ENCODE measurements at places on chromosomes 2 and 18.

DNA sequence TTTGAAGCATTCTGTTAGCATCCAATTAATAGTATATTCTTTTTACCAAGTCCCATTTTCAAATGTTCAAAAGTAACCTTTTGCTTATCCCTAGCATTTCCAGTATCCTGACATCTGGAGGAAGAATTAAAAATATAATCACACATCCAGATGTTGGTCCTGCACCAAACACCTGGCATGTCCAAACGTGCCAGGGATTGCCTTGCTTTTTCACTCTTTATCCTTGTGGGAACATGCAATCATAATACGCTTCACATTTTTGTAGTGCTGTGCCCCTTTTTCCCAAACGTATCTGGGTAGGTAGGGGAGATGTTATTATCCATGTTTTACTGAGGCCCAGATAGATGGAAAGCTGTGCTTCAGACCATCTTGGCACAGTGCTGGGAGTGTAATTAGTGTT, 133.0 kb downstream of the TPGS2 start:
- DNase-seq: no peak

GRCh38 chr2:3637311-3637675, 20.7 kb upstream of the ALLC start:
- no peak for DNase-seq

DNA sequence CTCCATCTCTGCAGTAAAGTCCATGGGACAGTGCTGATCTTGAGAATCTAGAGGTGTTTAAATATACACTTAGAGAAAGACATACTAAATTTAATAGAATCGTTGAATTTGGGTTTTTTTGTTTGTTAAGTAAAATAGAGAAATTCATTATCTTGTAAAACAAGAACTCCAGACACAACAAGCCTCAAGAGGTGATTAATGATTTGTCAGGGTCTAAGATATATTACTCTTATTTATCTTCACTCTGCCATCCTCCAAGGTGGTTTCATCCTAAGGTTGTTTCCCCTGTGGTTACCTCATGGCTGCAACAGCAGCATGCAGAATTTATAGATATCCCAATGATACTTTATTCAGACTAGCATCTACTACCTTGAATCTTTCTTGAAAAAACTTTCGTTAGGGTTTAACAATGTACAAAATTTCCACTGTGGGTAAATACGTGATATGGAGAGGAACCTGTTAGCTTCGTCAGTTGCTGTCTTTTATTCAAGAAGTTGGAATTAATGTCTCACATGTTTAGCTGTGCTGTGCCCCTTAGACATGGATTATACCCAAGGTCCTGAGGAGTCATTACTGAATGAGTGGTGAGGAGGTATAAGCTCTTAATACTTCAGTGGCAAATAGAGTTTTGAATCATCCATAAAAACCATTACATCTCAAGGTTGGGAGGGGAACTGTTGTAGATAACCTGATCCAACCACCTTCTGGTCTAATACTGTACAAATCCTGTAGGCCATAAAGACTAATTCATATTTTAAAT, 128.0 kb downstream of the GPD2 start:
- no peak for DNase-seq

- DNase-seq: no peak
Observed at GRCh38 chr18:22207021-22207758, 37.8 kb downstream of the GATA6 start.

GRCh38 chr2:99448556-99448955, 41.3 kb downstream of the REV1 start:
- no peak for DNase-seq

Measured in NCI-H2107 (cell line).